Stimulated activated CD8-positive, alpha-beta memory T cell treated with anti-CD3 and anti-CD28 coated beads, Interleukin-15, amount 100 ng/mL, for 1 hour (primary cell): ENCODE measurements at places on chromosomes 3 and 15.

- DNase-seq = no peak
Measured at GRCh38 chr3:9906480-9906879, 3.8 kb downstream of the IL17RE start.

GRCh38 chr15:61115679-61116078 is 113.4 kb downstream of the RORA start:
- DNase-seq = no peak

DNA sequence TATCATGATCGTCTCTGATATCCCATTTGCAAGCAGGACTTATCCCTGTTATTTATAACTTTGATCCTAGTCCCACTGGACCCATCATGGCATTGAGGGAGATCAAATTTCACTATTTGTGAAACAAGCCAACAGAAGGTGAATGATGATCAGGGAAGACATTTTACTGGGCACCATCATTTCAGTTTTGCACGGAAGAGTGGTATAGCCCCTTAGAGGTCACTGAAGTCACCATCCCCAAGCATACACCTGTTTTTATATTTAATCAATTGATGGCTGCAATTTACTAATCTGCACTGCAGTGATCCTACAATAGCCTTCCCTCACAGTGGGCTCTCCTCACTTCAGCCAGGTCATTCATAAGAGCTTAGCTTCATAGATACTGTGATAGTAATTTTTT is 132.4 kb downstream of the FHIT start:
- DNase-seq = no peak

DNA sequence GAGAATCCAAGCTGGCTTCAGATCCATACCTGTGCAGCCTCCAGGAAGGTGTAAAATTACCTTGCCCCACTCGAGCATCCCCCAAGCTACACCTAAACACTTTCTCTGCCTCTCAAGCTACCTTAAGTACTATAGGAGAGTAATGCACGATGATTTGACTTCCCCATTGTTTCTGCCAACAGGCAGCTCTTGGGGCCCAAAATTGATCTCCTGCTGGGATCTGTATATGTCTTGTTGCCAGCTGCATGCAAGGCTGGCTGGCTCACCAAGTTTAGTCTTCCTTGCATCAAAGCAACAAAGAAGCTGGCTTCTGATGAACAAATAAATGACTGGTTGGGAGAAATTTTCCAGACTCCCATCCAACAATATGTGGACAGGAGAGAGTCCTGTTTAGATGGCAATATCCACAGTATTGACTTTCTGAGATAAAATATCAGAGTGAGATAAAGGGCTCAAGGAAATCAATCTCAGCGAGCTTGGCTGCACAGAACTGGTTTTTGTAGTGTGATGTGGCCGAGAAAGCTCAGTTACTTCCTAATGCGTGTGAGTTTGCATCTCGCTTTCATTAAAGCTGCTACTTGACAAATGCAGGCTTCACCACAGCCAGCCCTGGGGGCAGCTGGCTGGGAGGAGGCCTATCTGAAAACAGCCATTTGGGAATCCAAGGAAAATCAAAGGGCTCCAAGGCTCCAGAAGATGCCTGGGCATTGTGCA is 140.7 kb downstream of the MINAR1 start:
- no peak for DNase-seq

GRCh38 chr15:100284701-100285100 is 57.1 kb downstream of the ADAMTS17 start:
- no peak for DNase-seq

DNA sequence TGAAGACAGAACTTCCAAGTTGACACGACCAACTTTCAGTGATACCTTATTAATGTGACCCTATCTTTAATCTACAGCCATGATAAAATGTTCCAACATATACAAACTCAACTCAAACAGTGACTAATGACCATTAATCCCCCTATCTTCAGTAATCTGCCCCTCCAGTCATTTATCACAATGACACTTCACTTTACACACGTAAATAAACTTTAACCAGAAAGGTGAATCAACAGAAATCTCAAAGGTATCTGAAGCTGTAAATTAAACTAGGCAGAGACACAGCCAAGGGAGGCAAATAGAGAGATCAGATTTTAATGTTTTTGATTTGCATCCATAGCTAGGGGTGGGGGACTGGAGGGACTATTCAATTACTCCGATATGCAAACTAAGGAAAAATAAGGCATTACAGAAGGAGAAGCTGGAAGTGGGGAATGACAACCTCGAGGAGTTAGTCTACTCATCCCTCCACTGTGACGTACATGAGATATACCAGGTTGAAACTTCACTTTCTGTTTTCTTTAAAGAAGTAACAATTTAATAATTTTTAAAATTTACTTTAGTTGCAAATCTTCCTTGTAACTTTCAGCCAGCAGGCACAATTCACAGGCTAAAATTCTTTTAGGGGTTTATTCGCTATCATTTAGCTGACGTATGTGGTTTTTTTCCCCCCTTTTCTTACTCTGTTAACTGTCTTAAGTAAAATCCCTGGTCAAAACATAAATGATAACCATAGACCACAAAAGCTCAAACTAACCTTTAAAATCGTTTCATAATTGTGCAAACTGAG is 751.0 kb downstream of the ROBO1 start:
- DNase-seq = no peak

GRCh38 chr3:40691452-40691861 is 166.7 kb downstream of the ZNF621 start:
- DNase-seq = no peak
